ENCODE measurements at places on chromosomes 16 and 17.

DNA sequence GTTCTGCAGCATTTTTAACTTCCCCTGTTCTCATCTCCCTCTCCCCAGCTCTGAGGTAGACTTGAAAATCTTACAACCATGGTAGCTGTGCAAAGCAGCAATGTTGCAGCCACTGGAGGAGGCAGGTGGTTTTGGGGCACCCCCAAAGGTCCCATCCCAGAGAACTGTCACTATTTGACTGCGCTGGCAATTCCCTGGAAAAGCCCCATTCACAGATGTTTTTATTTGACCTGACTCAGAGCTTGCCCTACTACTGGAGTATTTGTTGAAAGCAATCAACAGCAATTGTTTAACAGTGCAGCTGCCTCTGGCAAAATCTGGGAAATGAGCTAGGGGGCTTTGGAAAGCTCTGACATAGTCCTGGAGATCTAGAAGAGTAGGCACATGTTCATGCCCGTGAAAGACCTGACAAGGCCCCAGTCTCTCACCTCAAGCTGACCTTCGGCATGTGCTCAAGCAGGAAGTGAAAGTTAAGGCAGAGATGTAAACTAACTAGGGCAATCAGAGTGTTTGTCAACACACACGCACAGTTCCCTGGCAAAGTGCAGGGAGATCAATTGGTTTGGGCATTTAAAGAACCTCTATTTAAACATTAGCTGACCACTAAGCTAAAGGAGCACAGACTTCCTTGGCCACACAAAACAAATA is 19.7 kb upstream of the PIK3R5 start:
- DNase-seq = no peak

GRCh38 chr17:40070709-40071312 is 8.0 kb downstream of the THRA start:
- DNase-seq = no peak

DNA sequence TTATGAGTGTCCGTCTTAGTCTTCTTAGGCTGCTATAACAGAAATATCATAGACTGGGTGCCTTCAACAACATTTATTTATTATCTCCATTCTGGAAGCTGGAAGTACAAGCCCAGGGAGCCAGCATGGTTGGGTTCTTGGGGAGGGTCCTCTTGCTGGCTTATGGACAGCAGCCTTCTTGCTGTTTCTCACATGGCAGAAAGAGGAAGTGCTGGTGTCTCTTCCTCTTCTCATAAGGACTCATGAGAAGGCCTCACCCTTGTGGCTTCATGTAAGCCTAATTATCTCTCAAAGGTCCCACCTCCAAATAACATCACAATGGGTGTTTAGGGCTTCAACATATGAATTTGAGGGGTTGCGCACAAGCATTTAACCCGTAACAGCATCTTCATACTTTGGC is 207.0 kb upstream of the COX10 start:
- no peak for DNase-seq

DNA sequence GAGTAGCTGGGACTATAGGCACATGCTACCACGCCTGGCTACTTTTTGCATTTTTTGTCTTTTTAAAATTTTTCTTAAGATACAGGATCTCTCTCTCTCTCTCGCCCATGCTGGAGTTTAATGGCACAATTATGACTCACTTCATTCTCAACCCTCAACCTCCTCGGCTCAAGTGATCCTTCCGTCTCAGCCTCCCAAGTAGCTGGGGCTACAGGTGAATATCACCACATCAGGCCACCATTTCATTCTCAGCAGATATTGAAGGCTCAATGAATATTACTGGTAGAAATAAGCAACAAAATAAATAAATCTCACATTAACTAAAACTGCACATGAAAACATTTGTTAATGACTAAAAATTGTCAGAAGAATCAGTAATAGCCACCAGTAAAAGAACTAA is 41.7 kb downstream of the BRIP1 start:
- no peak for DNase-seq

DNA sequence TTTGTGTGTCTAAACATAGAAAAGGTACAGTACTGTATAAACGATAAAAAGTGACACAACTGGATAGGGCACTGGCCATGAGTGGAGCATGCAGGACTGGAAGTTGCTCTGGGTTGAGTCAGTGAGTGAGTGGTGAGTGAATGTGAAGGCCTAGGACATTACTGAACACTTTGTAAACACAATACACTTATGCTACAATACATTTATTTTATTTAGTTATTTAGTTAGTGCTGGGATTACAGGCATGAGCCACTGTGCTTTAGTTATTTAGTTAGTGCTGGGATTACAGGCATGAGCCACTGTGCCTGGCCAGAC is 4.6 kb downstream of the CFAP20 start:
- no peak for DNase-seq

- peak; percentile 73 for DNase-seq
Measured at GRCh38 chr17:48542114-48542656, 2.7 kb downstream of the HOXB2 start.

DNA sequence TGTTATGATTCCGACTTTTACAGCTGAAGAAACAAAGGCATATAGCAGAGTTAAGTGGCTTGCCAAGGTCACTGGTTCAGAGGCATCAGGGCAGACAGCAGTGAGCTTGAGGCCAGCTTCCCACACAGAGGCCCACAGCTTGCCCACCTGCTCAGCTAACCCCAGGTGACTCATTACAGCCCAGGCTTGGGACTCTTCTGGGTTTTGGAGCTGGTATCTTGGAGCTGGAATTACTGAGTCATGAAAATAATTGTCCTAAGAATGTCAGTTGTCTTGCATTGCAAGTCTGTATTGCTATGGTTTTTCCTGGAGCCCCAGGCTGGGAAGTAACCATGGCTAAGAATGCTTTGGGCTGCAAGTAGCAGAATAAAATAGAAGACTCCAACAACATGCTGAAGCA is 32.4 kb upstream of the IRX3 start:
- peak; percentile 86 for DNase-seq

GRCh38 chr17:4130715-4131114 is 12.1 kb downstream of the ZZEF1 start:
- DNase-seq = no peak

DNA sequence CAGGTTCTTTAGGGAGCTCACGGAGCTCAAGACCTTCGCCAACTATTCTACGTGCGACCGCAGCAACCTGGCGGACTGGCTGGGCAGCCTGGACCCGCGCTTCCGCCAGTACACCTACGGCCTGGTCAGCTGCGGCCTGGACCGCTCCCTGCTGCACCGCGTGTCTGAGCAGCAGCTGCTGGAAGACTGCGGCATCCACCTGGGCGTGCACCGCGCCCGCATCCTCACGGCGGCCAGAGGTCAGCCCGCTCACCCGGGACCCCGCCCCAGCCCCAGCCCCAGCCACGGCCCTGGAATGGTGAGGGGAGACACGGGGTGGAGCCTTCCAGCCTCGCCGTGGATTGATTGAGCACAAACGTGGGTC is 13.5 kb downstream of the SARM1 start:
- no peak for DNase-seq

- peak; percentile 65 for DNase-seq
Measured at GRCh38 chr16:46857368-46857945, 26.5 kb upstream of the C16orf87 start.

DNA sequence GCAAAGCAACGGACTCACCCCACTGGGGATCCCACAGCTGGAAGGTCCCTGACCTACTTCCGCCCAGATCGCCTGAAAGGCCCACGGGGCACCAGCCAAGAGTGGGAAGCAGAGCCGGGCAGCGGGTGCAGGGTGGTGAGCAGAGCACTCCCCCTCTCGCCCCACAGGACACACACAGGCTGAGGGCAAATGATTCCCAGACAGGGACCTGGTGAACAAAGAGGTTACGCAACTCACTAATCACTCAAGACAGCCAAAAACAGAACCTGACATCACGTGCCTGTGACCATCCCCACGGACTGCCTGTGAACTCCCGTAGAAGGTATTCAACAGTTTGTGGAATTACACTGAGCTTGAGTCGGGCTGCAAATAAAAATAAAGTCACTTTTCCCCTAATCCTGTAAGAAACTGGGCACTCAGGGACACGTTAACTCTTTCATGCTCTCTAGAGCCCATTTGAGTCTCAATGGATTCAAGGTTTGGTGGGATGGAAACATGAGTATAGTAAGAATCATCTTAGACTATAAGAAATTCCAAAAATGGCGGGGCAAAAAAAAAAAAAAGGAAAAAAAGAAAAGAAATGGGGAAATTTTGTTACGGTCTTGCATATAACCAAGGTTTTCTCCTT is 396.1 kb downstream of the SOX9 start:
- peak; percentile 56 for DNase-seq

DNA sequence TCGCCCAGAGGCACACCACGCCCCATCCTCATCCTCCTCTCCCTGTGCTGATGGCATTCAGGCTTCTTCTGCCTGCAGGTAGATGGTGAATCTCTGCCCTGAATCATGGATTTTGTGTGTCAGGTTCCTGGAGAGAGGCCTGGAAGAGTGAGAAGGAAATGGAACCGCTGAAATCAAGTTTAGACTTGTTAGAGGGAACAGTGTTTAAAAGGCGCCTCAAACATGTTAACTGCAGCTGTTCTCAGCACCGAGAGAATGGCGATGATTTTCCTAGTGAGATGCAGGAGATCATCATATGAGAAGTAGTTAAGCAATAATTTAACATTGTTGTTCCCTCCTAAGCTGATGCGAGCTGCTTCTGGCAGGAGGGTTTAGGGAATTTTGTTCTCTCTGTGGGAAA is 744.4 kb upstream of the EEF2KMT start:
- no peak for DNase-seq

DNA sequence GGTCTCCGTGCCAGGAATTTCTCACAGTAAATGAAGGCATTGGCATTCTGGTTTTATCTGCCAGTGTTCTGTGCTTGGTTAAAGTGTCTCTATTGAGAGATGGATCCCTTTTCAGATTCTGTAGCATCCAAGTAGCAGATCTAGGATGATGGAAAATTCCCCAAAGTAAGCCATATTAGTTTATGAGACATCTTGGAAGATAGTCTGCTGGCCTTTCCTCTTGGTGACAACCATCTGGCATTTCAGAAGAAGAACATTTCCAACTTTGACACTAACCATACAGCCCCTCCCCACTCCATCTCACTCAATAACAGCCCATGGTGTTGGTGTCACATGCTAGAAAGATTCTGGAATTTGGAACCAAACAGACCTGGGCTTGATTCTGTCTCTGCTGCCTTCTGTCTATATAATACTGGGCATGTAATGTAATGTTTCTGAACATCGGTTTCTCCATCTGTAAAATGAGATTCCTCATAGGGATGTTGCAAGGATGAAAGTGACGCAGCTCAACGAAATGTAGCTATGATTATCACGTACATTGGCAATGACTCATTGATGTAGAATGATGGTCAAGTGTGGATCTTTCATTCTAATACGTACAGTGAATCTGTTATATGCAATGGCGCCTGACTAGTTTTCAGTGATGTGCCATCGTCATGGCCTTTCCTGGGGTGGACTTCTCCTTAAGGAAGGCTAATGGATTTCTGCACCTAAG is 32.6 kb upstream of the PIRT start:
- DNase-seq = peak; percentile 4

DNA sequence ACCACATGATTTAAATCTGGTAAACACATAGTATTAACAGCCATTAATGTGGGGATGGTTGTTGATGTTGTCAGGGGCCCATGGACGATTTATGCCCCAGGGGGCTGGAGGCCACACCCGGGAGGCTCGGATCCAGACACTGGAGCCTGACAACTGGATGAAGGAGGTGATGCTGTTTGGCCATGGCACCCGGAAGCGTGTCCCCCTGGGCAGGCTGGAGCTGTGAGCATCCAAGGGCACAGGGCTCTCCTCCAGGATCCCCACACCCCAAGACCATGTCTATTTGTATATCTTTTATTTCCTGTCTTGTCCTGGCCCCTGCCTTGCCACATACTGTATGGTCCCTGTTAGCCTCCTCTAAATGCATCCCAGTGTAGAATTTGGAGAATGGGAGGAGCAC is 4.6 kb downstream of the RSAD1 start:
- no peak for DNase-seq

GRCh38 chr16:1338855-1339675 is 5.6 kb downstream of the BAIAP3 start:
- no peak for DNase-seq

- no peak for DNase-seq
Measured at GRCh38 chr17:82599674-82600661, 48.3 kb downstream of the WDR45B start.

DNA sequence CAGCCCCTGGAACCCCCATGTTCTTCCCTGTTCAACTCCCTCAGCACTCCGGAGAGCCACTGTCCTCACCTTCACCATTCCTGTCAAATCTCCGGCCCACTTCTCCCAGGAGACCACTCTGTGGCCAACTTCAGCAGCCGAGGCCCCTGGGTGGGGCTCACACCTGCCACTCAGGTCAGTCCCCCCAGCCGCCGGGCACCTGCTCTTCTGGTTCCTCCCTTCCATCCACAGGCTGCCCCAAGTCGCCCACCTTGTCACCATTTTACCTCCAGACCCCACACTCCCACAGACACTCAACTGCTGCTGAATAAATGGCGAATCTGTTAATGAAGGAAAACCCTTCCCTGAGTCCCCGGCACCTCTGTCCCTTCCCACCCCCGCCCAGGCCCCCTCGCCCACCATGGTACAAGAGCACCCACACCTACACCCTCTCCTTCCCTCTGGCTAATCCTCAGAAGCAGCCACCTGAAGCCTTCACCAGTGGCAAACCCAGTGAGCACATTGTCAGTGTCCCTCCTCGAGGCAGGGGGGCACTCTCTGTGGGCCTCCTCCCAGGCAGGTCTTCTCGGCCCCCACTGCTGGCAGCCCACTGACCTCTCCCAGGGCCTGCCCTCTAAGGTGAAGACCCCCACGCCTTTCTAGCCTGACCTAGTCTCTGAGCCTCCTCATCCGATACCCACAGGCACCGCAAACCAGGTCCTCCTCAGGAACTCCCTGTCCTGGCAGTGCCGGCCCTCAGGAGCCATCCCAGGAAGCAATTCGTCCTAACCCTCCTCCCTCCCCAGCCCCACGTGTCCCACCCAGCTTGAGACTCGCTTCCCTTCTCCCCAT is 8.2 kb downstream of the CANT1 start:
- DNase-seq = no peak

DNA sequence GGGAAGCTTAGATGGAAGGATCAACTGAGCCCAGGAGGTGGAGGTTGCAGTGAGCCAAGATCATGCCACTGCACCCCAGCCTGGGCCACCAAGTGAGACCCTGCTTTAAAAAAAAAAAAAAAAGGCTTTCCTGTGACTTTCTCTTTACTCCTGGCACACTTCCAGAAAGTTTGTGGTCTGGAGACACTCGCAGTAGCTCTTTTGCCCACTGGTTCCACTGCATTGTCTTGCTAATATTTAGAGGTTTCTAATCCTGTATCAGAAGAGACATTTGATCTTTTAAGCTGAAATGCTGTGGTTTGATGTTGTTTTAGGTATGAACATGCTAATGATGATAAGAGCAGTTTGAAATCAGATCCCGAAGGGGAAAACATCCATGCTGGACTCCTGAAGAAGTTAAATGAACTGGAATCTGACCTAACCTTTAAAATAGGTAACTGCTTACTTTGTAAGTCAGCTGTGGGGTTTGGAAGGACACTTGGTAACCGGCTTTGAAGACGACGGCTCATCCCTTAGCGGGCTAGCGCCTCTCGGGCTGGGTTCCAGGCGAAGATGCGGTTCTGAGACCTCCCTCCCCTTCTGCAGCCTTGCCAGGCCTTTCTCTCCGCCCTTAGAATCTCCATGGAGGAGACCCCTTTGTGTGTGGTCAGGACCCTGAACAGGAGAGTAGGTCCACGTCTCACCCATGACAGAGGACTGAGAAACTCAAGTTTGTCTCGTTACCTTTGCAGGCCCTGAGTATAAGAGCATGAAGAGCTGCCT is 23.1 kb downstream of the NTAN1 start:
- DNase-seq = peak; percentile 58

- no peak for DNase-seq
Measured at GRCh38 chr16:668519-669171, 713 bp downstream of the RHOT2 start.

- DNase-seq = peak; percentile 42
Measured at GRCh38 chr17:36978810-36979564, 30.2 kb downstream of the AATF start.

GRCh38 chr17:36942019-36942599 is 4.8 kb downstream of the LHX1 start:
- DNase-seq = no peak
